ENCODE measurements at places on chromosomes 12 and 14.

DNA sequence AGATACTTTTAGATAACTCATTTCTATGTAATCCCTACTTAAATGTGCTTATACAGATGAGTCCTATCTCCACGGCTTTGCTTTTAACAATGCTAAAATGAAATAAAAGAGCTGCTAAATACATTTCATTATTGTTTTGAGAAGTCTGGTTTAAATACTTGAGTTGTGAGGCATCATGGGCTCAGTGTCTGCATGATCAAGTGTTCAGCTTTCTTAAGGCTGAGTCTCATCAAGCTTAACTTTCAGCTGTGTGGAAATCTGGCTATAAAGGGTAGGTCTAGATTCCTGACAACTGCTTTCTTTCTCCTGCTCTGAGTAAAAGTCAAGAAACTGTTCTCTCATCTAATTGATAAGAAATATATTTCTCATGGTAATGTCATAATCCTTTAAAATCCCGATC, 235.4 kb downstream of the FSCB start:
- DNase-seq, result no peak

DNA sequence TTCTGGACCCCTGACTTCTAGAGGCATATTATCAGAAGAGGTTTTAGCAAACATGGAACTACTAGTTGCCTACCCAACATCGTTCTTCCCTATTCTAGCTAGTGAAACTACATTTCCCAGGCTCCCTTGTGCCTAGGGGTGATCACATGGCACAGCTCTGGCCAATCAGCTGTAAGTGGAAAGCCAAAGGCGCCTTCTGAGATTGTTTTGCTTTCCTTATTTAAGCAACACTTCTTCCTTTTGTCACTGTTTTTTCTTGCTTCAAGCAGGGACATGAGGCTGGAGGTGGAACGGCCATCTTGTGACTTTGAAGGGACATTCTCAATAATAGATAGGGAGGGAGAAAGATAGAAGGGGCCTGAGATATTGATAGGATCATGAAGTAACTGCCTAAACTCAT, 136.7 kb downstream of the ZNF664 start:
- no peak for DNase-seq

- DNase-seq, result no peak
Observed at GRCh38 chr12:19588951-19589350, 149.7 kb downstream of the AEBP2 start.

DNA sequence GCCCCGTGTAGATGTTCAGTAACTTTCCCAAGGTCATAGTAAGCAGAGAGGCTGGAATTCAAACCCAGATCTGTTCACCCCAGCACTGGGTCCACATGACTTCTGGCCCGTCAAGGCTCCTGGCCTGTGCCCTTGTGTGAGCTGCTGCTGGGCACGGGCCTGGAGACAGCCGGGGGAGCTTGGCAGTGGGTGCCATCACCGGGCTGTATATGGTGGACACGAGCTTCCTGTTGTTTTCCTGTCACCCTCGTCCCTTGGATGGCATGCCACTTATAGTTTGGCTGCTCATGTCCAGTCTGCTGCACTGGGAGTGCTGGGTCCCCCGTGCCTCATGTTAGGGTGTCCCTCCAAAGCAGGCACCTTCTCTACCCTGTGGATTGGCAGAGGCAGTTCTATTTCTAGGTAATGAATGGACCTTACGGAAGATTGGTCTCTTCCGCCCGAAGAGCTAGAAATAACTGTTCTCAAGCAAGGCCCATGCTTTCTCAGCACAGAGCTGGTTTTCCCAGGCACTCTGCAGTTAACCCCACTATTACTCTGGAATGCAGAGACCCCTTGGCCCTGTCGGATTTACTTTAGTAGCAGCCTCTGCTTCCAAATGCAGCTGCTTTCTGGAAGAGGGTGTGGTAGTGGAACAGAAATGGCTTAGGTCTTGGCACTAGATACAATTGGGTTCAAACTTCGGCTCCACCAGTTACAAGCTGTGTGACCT, 44.3 kb downstream of the ELK3 start:
- no peak for DNase-seq

GRCh38 chr12:56760460-56760859, 2.7 kb upstream of the HSD17B6 start:
- DNase-seq, result no peak

DNA sequence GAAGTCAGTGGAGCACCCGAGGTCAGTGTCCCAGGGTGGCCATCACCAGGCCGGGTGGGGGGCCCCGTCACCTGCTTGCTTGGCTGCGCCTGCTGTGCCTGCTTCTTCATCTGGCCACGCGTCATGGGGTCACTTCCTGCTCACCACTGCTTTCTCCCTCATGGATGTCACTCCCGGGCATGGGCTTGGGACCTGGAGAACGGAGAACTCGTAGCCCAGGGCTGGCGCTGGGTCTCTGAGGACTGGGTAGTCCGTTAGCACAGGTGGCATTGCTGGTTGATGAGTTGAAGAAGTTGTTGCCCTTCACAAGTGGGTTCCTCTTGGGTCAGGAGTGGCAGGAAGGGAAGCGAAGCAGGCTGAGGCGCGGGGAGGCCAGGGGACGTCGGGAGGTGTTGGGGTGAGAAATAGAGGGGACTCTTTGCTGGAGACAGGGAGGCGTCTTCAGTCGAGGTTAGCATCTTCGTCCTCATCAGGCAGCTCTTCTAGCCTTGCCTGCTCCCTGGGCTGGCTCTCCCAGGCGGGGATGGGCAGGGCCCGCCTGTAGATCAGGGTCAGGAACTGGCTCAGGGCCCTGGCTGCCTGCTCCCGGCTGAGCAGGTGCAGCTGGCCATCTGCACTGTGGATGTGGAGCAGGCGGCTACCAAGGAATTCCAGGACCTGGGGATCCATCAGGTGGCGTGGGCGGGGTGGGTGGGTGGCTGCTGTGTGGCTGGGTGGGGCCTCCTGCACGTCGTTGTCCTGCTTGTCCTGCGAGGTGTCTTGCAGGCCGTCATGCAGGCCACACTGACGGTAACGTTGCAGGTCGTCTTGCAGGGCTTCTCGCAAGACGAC, 23.0 kb downstream of the RTL1 start:
- no peak for DNase-seq

DNA sequence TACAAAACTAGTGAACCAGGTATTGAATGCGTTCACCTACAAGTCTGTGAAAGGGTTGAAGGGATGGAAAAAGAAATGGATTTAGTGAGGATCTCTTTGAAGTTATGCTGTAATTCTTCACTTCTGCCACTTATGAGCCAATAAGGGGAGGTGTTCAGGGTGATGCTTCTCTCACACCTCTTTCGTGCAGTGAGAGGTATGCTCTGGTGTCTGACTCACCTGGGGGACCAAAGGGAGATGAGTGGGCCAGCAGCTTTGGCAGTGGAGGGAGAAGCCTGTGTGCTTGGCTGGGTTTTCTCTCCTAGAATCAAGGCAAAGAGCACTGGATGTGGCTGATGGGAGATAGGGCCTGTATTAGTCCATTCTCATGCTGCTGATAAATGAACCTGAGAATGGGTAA, 45.4 kb downstream of the E2F7 start:
- no peak for DNase-seq

- DNase-seq, result no peak
Observed at GRCh38 chr12:7973457-7973825, 37.5 kb upstream of the SLC2A3 start.

- DNase-seq, result no peak
Observed at GRCh38 chr12:104680491-104680890, 223.7 kb downstream of the CHST11 start.

DNA sequence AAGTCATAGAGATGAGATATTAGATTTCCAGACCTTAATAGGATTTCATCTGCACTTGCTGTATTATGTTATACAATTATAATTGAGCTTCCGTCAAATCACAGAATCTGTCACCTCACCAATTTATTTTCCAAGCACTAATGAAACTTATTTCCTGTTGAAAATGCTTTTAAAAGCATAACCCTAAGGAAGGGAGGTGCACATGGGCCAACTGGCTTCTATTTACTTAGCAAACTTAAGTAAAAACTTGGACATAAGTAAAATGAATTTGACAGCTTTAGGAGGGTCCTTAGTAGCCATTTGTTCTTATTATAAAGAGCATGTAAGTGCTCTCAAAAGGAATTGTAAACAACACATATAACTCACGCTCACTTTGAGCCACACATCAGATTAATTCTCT, 462.2 kb upstream of the TMPO start:
- no peak for DNase-seq

DNA sequence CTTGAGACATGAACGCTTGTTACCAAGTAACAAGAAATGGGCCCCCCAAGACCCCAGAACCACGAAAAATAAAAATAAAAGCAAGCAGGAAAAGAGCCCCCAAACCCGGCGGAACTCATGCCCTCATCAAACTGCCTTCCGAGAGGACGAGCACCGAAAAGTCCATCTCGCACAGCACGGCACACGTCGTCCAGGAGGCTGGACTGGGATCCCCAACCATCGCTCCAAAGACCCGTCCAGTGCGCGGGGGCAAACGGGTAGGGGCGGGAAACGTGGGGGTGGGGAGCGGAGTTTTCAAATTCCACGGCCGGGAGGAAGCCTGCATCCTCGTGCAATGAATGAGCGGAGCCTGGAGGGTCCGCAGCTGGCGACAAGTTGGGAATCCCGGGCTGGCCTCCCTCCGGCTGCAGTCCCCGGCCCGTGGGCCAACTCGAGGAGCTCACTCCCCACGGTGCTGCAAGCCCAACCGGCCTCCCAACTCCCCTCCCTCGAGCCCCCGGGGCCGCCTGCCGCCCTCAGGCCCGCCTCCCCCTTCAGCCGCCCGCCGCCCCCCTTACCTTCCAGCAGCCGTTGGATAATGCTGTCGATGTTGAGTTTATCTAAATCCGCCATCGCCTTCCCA, 484 bp downstream of the PPP1CC start:
- no peak for DNase-seq

DNA sequence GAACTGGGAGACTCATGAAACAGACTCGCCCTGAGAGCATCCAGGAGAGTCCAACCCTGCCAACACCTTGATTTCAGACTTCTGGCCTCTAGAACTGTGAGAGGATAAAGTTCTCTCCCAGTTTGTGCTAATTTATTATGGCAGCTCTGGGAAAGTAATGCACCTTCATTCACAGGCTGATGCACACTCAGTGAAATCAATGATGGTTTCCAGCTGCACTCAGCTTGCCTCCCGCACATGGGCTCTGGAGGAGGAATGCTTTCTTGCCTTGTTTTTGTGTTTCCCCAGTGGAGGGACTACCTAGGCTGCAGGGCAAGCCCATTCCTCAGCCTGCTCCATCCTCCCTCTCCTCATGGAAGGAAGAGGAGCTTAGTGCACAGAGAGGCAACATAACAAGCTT, 45.7 kb downstream of the TMEM132C start:
- no peak for DNase-seq

- no peak for DNase-seq
Observed at GRCh38 chr12:111193067-111193466, 175.8 kb downstream of the PHETA1 start.

- peak; percentile 51 for DNase-seq
Observed at GRCh38 chr12:28222081-28222700, 31.9 kb downstream of the CCDC91 start.

GRCh38 chr12:123119808-123120207, 31.1 kb downstream of the PITPNM2 start:
- no peak for DNase-seq

GRCh38 chr12:62260733-62261683, 804 bp downstream of the USP15 start:
- DNase-seq, result peak; percentile 29

- DNase-seq, result no peak
Observed at GRCh38 chr12:27971121-27971489, 1.4 kb downstream of the PTHLH start.

- no peak for DNase-seq
Observed at GRCh38 chr12:53980802-53981496, 4.0 kb upstream of the HOXC10 start.

DNA sequence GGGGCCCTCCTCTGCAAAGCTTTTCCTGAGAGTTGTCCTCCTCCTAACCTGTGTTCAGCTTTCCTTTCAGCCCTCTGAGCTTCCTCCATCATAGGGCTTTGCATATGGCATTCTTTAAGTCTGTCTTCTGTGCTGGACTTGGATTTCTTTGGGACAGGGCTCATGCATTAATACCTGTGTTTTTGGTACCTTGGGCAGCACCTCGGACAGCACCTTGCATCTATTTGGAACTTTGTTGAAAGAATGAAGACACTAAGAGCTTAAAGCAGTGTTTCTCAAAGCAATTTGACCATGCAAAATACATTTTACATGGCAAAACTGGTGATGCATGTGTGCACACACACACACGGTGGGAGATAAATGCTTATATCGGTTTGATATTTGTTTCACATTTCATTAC, 115.0 kb upstream of the SRRM4 start:
- no peak for DNase-seq

- DNase-seq, result no peak
Observed at GRCh38 chr14:71478542-71478941, 453.7 kb upstream of the RGS6 start.

- no peak for DNase-seq
Observed at GRCh38 chr14:55045087-55045486, 6.4 kb upstream of the MAPK1IP1L start.

DNA sequence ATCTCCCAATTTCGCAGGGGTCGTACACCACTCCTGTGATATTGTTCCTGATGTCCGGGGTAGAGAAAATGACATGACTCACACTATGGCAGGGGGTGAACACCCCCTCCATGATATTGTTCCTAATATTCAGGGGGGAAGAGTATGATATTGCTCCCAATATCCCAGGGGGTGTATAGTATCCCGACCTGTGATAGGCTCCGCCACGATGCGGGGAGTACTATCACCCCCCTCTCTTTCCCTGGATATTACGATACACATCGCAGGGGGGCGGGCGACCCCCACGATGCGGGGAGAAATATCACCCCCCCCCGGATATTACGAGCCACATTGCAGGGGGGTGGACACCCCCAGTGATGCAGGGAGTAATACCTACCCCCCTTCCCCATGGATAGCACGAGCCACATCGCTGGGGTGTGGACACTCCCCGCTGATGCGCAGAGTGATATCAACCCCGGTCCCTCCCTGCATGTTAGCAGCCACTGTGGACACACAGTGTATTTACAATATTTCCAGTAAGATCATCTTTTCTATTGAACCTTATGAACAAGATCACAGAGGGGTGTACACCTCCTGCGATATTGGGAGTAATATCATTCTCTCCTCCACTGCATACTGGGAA, 17.7 kb downstream of the SMIM41 start:
- DNase-seq, result no peak

DNA sequence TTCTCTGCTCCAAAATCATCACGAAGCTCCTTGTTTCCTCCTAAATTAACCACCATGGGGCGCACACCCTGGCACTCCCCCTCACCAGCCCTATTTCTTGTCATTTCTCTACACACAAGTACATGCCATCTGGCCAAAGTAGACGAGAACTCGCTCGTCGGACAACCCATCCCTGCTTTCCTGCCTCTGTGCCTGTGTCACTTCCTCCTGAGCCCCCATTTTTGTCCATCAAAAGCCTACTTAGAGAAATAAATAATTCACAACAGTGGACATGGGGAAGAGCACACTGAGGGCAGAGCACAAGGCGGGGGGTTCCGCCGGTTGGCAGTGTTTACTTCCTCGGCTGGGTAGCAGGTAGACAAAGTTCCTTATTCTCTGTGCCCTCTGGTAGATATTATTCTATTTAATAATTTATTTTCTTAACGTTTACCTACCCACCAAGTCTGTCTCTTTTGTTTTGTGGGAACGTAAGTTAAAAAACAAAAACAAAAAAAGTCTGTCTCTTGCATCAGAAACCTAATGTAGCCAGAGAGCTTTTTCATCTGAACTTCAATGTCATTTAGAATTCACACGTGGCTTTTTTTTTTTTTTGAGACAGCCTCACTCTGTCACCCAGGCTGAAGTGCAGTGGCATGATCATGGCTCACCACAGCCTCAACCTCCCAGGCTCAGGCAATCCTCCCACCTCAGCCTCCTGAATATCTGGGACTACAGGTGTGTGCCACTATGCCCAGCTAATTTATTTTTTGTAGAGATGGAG, 6.0 kb downstream of the VPS37B start:
- DNase-seq, result no peak

GRCh38 chr14:77880056-77880455, 80.1 kb downstream of the ADCK1 start:
- no peak for DNase-seq
